ENCODE measurements at places on chromosomes 2 and 18. TPM values are rescaled to one million over a fixed set of nuclear protein-coding genes. Genes with fewer than 3 reads are reported as not detected.

Gene BOLL
- not detected for polyA plus RNA-seq

Gene SLC9A2
- polyA plus RNA-seq, result 0.20 TPM

Gene RAB6C
- 0.29 TPM for polyA plus RNA-seq

Gene HTR2B
- not detected for polyA plus RNA-seq

Gene RGPD6
- 6.3 TPM for polyA plus RNA-seq

Gene HOXD1
- 2.1 TPM for polyA plus RNA-seq

Gene MEIS1
- 3.5 TPM for polyA plus RNA-seq

Gene FTCDNL1
- 0.58 TPM for polyA plus RNA-seq

Gene RBKS
- 2.1 TPM for polyA plus RNA-seq

Gene FEV
- polyA plus RNA-seq, result 5.9 TPM

Gene PMAIP1
- polyA plus RNA-seq, result 7.5 TPM

Gene ITGA4
- polyA plus RNA-seq, result 1.3 TPM

Gene PID1
- polyA plus RNA-seq, result 57.0 TPM

Gene GAREM2
- 14.9 TPM for polyA plus RNA-seq

Gene CNDP1
- 90.4 TPM for polyA plus RNA-seq

Gene ANO7
- polyA plus RNA-seq, result 1.3 TPM

Gene ANKRD36
- polyA plus RNA-seq, result 0.78 TPM

Gene CNGA3
- 10.8 TPM for polyA plus RNA-seq

Gene SERPINB3
- not detected for polyA plus RNA-seq

Gene TMEM37
- polyA plus RNA-seq, result 1.9 TPM

Gene CCDC150
- polyA plus RNA-seq, result 1.2 TPM

Gene ZEB2
- 28.2 TPM for polyA plus RNA-seq

Gene ASXL3
- 5.2 TPM for polyA plus RNA-seq

Gene RTP5
- polyA plus RNA-seq, result 5.2 TPM

Gene MTIF2
- polyA plus RNA-seq, result 11.6 TPM

Gene NAT8
- not detected for polyA plus RNA-seq

Gene UGT1A6
- not detected for polyA plus RNA-seq

Gene SULT1C4
- 9.2 TPM for polyA plus RNA-seq

Gene CCDC68
- 0.19 TPM for polyA plus RNA-seq

Gene TUBB8B
- 0.80 TPM for polyA plus RNA-seq

Gene MREG
- 8.5 TPM for polyA plus RNA-seq

Gene WNT10A
- polyA plus RNA-seq, result 0.58 TPM

Gene ERMN
- 73.4 TPM for polyA plus RNA-seq

Gene CLEC4F
- not detected for polyA plus RNA-seq

Gene TUBA4B
- not detected for polyA plus RNA-seq

Gene STON1
- 0.95 TPM for polyA plus RNA-seq

Gene COLEC12
- 3.9 TPM for polyA plus RNA-seq

Gene CACNB4
- polyA plus RNA-seq, result 1.1 TPM

Gene DNAJC5G
- not detected for polyA plus RNA-seq

Data from brain (organoid and tissue), 16 donors.